Transverse colon (tissue), 4 donors: ENCODE measurements at places on chromosomes 2 and 18. TPM values are rescaled to one million over a fixed set of nuclear protein-coding genes. Genes with fewer than 3 reads are reported as not detected.

- peaks cover 10% of the 10 kb centered on the region for H3K4me1 ChIP-seq
- H3K4me3 ChIP-seq = no peak overlapping the region
- no peak overlapping the region for H3K27ac ChIP-seq
- H3K36me3 ChIP-seq = no peaks in the 10 kb centered on the region
- no peaks in the 10 kb centered on the region for H3K27me3 ChIP-seq
Observed at GRCh38 chr2:33166287-33166881, 219.6 kb downstream of the LTBP1 start.

GRCh38 chr2:190210471-190210870, 109.2 kb downstream of the HIBCH start:
- H3K36me3 ChIP-seq = no peaks in the 10 kb centered on the region
- no peak for DNase-seq
- peaks cover 14% of the 10 kb centered on the region for H3K4me1 ChIP-seq

- no peak overlapping the region for H3K4me3 ChIP-seq
- H3K4me1 ChIP-seq = no peaks in the 10 kb centered on the region
- no peaks in the 10 kb centered on the region for H3K36me3 ChIP-seq
- no peak for DNase-seq
Observed at GRCh38 chr18:31789409-31789808, 28.7 kb upstream of the SLC25A52 start.

GRCh38 chr2:101382442-101382841, 4.9 kb downstream of the CREG2 start:
- no peaks in the 10 kb centered on the region for H3K36me3 ChIP-seq
- peaks cover 9% of the 10 kb centered on the region for H3K4me1 ChIP-seq
- H3K4me3 ChIP-seq = no peak overlapping the region
- peaks cover 37% of the 10 kb centered on the region for H3K27me3 ChIP-seq

DNA sequence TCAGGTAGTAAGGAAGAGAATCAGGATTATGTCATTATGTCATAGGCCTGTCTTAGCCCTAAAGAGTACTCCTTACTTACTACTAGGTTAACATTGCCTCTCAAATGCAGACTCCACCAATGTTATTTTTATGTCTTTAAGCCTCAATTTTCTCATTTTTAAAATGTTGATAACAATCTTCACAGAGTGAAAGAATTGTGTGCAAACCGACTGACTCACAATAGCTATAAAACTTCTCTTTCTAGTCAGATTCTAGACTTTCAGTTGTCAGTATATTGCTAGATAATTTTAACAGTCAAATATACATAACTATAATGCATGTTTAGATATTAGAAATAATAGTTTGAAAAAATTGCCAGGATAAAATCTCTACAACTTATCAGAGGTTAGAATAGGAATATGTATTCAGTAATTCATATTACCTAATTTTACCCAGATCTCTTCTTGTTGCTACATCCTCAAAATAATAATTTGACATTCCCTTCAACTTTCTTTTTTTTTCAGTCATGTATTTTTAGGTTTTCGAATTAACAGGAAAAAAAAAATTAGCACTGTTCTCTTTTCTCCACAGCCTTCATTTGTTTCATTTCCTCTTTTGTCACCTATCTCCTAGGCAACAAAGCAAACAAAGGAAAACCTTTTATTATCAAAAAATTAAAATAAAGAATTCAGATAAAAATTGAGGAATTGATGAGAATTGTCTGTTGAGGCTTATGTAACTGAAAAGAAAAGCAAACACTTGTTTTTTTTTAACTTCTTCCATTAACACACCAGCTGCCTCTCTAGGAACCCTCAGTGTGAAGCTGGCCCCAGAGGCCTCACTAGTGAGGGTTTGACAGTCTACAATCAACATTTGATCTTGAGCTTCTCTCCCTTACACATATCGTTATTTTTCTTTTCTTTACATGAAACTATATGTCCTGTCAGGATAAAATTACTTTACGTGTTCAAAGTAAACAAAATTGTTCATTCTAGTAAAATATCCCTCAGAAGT, 279.0 kb downstream of the CALCRL start:
- H3K27ac ChIP-seq = no peak overlapping the region
- no peaks in the 10 kb centered on the region for H3K36me3 ChIP-seq
- DNase-seq = no peak
- H3K27me3 ChIP-seq = no peaks in the 10 kb centered on the region
- H3K4me3 ChIP-seq = no peak overlapping the region
- H3K4me1 ChIP-seq = no peaks in the 10 kb centered on the region

The DNMT3A gene
- total RNA-seq = 23.5 TPM

DNA sequence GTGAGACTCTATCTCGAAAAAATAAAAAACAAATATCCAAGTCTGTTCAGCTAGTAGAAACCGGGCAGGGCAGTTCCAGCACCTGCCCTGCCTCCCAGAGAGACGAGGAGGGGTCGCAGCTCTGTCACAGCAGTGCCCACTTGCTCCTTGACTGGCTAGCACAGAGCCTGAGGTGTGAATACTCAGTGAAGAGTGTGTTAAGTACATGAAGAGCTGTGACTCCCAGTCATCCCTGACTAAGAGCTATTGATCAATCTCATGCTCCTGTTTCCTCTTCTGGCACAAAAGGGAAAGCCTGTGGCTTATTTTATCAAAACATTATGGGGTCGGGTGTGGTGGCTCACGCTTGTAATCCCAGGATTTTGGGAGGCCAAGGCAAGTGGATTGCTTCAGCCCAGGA, 83.0 kb upstream of the FZD7 start:
- H3K4me3 ChIP-seq = no peak overlapping the region
- DNase-seq = no peak
- H3K27me3 ChIP-seq = no peaks in the 10 kb centered on the region
- H3K4me1 ChIP-seq = no peaks in the 10 kb centered on the region
- H3K27ac ChIP-seq = no peak overlapping the region

DNA sequence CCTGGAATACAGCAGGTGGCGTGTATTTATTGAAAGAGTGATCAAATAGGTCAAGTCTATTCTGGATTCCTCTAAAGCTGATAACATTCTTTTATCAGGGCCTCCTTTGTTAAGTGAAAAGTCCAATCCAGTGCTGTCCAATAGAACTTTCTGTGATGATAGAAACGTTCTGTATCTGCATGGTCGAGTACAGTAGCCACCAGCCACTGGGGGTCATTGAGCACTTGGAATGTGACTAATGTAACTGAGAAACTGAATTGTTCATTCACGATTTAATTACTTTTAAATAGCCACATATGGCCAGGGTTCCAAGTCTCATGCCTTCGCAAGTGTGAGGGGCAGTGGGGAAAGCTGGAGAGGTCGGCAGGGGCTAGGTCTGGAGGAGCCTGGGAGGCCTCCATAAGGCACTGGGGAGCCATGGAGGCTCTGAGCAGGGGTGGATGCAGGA, 20.5 kb downstream of the SH2D6 start:
- H3K4me3 ChIP-seq = no peak overlapping the region
- peaks cover 20% of the 10 kb centered on the region for H3K4me1 ChIP-seq
- H3K27ac ChIP-seq = peak overlapping the region; percentile 90
- H3K36me3 ChIP-seq = no peaks in the 10 kb centered on the region

The CCBE1 gene
- 7.5 TPM for total RNA-seq

DNA sequence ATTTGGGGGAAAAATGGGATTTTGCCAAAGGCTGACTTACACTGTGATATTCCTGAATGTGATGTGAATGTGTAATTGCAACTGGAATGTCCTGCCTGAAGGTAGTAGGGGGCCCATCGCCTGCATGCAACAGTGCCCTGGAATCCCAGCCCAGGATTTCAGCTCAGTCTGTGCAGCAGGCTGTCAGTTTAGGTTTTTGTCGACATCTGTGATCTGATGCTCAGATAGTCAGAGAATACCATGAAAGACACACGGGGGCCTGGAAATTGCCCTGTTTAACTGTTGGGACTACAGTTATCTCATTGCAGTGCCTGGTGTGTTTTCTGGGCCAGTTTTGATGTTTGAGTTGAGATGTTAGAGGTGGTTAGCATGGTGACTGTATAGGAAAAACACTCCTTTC, 84.5 kb upstream of the HK2 start:
- no peak overlapping the region for H3K4me3 ChIP-seq
- no peaks in the 10 kb centered on the region for H3K36me3 ChIP-seq
- H3K27me3 ChIP-seq = no peaks in the 10 kb centered on the region
- H3K4me1 ChIP-seq = no peaks in the 10 kb centered on the region

DNA sequence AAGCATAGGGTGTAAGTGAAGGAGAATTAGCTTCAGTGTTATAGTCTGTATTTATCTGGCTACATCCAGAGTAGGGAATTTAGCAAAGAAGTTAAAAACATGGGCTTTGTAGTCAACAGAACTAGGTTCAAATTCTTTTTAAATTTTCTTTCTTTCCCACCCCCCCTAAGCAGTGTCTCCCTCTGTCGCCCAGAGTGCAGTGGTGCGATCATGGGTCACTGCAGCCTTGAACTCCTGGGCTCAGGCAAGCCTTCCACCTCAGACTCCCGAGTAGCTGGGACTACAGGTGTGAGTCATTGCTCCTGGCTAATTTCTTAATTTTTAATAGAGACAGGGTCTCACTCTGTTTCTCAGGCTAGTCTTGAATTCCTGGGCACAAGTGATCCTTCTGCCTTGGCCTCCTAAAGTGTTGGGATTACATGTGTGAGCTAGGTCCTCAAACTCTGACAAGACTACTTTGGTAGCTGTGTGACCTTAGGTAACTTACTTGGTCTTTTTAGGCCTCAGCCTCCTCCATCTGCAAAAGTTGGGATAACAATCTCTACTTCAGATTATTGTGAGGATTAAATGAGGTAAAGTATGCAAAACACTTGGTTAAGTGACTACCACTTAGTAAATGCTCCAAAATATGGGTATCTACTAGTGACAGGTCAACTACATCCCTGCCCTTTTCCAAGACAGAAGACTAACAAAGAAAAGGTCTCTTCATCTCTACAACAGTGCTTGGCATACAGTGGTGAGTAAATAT, 17.8 kb downstream of the DOK1 start:
- H3K27me3 ChIP-seq = no peaks in the 10 kb centered on the region
- no peaks in the 10 kb centered on the region for H3K36me3 ChIP-seq
- no peaks in the 10 kb centered on the region for H3K4me1 ChIP-seq
- no peak overlapping the region for H3K27ac ChIP-seq
- no peak for DNase-seq
- no peak overlapping the region for H3K4me3 ChIP-seq

The TDRD15 gene
- total RNA-seq = not detected

DNA sequence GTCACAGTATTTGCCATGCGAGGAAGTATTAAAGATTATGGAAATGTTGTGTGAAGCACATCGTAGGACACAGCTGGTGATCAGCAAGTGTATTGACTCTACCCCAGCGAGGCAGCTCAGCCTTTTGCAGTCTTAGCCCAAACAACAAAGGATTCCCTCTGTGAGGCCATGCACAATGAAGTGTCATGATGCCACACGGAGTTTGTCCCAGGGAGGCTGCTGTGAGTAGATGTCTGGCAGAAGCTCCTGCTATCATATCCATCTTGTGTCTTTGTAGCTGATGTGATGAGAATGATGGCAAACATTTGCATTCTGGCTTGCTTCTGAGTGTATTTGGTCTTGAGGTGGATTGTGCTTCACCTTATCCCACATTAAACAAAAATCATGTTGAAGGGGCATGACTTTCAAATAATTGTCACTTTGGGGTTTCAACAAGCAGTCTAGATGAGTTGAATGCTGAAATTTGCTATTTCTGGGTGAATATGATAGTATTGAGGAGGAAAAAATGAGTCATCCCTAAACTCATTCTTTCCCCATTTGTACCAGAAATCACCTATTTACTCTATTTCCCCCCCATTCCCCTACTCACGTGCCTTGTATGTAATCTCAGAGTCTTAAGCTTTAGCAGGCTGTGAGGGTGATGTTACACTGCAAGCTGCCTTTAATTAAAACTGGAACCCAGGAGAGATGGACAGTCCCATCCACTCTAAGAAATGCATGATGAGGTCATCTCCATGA, 273.5 kb downstream of the RNF144A start:
- H3K27ac ChIP-seq = no peak overlapping the region
- H3K36me3 ChIP-seq = no peaks in the 10 kb centered on the region
- H3K4me1 ChIP-seq = no peaks in the 10 kb centered on the region
- H3K27me3 ChIP-seq = no peaks in the 10 kb centered on the region
- DNase-seq = no peak

DNA sequence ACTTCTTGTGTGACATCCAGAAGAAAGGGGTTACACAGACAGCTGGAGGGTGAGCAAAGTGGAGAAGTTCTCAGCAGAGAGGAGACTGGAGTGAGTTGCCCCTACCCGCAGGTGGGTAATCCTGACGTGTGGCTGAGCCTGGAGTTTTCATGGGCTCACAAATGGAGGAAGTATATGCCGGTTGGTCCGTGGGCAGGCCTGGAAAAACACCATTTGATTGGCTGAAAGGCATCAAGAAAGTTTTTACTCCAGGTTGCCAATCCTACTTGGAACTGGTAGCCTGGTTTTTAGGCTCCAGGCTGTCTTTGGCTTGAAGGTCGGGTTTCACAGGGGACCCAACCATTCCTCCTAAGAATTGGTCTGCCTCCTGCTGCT, 1177.4 kb upstream of the LRRTM1 start:
- no peaks in the 10 kb centered on the region for H3K4me1 ChIP-seq
- H3K4me3 ChIP-seq = no peak overlapping the region
- H3K27ac ChIP-seq = no peak overlapping the region
- no peak for DNase-seq

DNA sequence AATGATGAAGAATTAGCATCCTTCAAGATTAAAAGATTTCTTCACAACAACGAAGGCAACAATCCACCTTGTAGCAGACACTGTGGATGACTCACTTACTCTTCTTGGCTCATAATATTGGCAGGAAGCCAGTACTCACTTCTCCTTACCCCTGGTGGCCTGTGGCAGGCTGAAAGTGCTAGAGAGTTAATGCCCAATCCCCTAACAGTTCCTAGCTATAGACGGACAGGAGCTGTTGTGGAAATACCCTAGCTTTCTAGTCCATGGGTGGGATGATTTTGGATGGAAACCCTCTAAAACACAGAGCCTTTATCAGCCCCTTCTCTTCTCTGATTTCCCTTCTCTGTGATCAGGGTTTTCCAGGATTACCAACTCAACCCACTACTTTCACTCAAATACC, 128.6 kb upstream of the NYAP2 start:
- no peaks in the 10 kb centered on the region for H3K27me3 ChIP-seq
- no peaks in the 10 kb centered on the region for H3K4me1 ChIP-seq
- no peak overlapping the region for H3K27ac ChIP-seq
- H3K4me3 ChIP-seq = no peak overlapping the region
- H3K36me3 ChIP-seq = no peaks in the 10 kb centered on the region

GRCh38 chr2:171238946-171239345, 78.3 kb upstream of the TLK1 start:
- H3K4me1 ChIP-seq = no peaks in the 10 kb centered on the region
- no peaks in the 10 kb centered on the region for H3K36me3 ChIP-seq
- H3K27ac ChIP-seq = no peak overlapping the region
- H3K27me3 ChIP-seq = no peaks in the 10 kb centered on the region

The SETBP1 gene
- total RNA-seq = 21.6 TPM

The PRSS56 gene
- not detected for total RNA-seq

The RNF181 gene
- 23.9 TPM for total RNA-seq

DNA sequence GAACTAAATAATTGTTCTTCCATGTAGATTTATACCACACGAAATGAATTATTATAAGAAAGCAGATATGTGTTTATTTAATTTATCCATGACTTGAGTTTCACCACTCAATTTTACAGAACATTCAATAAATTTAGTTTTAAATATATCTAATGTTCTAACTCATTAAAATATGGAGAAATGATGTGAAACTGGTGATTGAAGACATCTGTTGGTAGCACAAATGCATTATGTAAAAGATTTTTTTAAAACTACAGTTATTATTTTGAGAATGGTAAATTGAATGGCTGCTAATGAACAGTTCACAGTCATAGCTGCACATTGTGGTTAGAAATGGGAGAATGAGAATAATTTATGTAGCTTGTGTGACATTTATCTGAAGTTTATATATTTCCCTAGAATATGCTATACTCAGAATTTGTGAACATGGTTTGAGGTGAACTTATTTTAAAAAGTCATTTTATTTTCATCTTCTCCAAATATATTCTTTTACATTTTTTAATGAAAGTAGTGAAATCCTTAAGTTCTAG, 203.5 kb downstream of the DPP4 start:
- H3K27ac ChIP-seq = no peak overlapping the region
- H3K27me3 ChIP-seq = no peaks in the 10 kb centered on the region
- H3K4me1 ChIP-seq = no peaks in the 10 kb centered on the region
- no peaks in the 10 kb centered on the region for H3K36me3 ChIP-seq

The CCDC141 gene
- 0.40 TPM for total RNA-seq
